ENCODE measurements at places on chromosomes 16 and 17.
A peak's percentile ranks its signal among the peaks of the same experiment; 100 is the strongest.

GRCh38 chr17:71987634-71988033 lies 133.2 kb upstream of the SOX9 start:
- DNase-seq = no peak

- no peak for DNase-seq
Measured at GRCh38 chr16:69413045-69413664, 11.3 kb upstream of the CYB5B start.

DNA sequence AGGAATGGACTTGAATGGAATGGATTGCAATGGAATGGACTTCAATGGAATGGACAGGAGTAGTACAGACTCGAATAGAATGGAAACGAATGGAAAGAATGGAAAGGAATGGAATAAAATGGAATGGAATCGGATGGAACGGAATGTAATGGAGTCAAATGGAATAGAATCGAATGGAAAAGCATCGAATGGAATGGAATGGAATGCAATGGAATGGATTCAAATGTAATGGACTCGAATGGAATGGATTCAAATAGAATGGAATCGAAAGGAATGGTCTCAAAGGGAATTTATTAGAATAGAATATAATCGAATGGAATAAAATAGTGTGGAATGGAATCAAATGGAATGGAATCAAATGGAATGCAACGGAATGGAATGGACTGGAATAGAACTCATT lies 484.9 kb upstream of the WSB1 start:
- no peak for DNase-seq

DNA sequence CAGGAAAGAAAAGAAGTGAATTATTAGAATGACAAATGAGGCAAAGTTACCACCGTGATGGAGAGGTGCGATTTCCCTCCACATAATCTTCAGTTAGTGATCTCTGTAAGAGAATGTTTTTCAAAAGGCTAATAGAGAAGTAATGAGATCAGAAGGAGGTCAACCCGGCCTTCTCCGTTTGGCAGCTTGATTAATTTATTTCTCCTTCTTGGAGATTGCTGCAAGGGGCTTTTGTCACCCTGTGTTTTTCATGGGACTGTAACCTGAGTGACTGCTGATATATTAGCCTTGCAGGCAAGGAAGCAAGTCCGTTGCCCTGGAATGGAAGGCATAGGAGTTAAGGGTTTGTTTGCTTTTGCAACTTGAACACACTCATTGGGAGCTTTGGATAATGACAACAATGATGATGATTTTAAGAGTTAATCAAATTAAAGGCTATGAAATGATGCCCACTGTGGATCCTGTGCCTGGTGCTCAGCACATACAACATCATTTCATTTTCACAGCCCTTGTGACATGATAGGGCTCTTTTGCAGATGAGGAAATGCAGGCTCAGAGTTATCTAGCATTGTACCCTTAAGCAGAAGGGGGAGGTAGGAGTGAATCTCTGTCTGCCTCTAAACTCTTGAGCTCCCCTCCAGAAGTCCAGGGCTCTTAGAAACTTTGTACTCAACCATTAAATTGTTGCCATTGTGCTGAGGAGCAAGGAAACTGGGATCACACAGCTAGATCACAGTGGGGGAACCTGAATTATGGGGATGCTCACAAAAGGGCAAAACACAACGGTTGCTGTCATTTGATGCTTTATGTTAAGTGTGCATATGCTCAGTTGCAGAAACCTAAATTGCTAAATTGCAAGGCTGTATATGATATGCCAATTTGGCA lies 226.3 kb downstream of the WWOX start:
- no peak for DNase-seq

- no peak for DNase-seq
Measured at GRCh38 chr16:4097826-4098240, 18.4 kb downstream of the ADCY9 start.

DNA sequence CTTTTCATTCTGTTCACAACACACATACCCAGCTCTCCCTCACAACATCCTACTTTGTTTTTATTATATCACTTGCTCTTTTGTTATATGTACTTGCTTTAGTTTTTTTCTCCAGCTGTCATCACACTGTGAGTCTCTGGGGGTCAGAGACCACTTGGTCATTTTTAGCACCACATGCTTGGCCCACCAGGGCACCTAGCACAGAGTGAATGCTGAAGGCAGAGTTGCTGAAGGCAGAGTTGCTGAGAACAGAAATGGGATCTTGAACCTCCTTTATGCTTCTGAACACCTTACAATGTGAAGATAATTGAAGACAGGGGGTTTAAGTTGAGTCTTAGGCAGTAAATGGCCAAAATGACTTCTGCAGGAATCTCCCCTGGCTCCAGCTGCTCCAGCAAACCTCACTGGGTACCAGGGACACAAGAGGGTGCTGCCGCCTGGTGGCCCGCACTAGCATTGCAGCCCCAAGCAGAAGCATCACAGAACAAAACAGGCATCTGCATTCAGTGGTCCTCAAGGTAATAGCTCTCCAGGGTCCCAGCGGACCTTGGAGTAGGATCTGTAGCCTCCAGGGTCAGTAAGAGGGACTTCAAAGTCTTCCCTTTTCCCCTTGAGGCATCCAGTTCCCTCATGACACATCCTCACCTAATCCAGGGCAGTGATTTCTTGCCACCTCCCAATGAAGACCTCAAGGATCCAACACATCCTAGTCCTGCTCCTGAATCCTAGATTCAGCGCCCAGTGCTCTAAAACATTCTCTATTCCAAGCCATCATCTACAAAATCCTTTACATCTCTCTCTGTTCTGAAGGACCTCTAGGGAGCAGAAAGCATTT lies 1972.6 kb downstream of the TP53TG3F start:
- no peak for DNase-seq

DNA sequence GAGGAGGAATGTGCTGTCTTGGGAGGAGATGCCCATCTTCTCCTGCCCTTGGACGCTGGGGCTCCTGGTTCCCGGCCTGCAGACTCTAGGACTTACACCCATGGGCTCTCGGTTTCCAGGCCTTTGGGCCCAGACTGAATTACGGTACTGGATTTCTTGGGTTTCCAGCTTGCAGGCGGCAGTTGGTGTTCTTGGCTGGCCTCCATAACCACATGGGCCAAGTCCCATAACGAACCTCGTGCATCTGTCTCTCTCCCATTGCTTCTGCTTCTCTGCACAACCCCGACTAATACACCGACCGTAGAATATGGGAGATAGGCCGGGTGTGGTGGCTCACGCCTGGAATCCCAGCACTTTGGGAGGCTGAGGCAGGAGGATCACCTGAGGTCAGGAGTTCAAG lies 162.6 kb downstream of the SDK2 start:
- peak; percentile 81 for DNase-seq

DNA sequence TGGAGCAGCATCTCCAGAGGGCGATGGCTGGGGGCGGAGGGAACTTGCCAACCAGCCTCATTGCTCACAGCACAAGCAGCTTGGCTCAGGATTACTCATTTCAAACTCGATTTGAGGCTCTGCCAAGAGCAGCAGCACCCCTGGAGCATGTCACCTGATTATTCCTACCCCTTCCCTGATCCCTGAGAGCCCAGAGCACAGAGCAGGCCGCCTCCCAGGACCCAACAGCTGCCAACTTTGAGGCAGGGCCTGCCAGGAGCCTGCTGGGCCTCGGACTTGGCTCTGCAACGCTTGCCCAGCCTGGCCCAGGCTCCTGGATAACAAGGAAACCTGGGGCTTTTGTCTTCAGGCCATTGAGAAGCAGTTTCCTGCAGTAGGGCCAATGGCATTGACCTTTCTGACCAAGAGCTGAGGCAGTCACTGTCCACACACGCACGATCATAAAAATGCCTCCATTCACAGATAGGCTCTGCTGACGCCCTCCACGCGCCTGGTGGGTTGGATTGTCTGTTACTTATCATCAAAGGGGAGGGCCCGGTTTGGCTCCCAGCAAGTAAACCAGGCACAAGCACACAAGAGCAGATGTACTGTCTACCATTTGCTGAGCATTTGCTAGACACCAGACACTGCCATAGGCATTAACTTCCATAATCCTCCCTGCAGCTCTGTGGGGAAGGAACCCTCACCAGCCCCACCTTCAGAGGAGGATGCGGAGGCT lies 406.6 kb upstream of the EEF2KMT start:
- DNase-seq = no peak

DNA sequence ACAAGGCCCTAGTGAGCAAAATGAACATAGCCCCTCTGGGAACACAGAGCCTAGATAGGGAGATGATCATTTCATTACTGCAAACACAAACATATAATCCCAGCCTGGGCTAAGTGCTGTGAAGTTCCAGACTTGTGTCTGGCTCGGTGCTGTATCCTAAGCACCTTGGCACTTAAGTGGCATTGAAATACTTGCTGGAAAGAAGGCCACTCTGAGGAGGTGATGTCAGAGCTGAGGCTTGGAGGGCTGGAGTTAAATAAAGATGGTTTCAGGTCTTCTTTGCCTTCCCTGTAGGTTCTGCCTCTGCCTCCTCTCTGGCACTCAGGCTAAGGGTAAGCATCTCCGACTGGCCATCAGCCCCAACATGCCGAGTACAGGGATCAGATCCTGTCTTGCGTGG lies 2.4 kb upstream of the CACNA1G start:
- no peak for DNase-seq

DNA sequence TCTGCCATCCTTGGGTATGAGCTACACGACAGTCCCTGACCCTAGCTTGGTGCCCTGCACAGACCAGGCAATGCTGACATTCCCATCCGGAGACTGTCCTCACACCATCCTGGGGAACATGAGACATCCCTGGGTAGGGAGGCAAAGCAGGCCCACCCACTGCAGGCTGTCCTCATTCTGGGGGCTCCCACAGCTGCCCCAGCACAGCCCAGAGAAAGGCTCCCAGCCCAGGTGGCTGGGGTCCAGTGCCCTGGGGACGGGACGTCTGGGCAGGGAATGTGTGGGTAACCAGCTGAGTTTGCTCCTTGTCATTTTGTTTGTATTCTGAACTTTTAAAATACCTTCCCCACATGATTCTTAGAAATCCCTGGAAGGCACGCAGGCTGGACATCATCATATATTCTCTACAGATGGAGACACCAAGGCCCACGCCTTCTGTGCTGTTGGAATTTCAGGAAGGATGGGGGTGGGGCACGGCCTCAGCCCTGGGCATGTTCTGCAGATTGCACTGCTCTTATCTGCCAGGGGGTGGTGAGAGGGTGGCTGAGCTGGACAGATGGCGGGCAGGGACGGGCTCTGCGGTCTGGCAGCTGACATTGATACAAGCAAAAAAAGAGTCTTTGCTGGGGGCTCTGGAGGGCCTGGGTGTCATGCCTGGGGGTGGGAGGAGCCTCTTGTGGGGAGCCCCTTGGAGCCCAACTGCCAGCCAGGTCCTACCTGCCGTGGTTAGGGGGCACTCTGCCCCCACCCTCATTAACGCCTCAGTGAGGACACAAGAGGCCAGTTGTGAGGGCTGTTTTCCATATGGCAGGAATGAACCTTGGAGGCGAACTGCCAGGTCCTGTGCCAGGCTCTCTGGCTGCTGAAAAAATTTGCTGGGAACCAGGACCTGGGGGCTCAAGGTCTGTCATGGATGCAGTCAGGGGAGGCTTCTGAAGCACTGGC lies 28.4 kb downstream of the LRRC75A start:
- no peak for DNase-seq

DNA sequence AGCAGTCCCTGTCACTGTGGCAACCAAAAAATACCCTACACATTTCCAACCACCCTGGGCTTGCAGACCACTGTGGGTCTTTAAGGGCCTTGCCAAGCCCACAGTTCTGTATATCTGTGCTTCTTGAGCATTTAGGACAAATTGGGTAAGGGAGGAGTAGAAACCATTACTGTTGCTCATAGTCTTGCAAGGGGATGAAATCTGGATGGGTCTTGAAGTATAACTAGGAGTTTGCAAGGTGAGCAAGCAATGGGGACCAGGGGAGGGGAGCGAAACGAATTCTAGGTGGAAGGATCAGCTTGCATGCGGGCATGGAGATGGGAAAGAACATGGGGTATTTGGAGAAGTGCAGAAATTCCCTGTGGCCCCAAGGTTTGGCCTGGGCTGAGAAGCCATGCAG lies 202.9 kb downstream of the RAB11FIP4 start:
- DNase-seq = no peak

DNA sequence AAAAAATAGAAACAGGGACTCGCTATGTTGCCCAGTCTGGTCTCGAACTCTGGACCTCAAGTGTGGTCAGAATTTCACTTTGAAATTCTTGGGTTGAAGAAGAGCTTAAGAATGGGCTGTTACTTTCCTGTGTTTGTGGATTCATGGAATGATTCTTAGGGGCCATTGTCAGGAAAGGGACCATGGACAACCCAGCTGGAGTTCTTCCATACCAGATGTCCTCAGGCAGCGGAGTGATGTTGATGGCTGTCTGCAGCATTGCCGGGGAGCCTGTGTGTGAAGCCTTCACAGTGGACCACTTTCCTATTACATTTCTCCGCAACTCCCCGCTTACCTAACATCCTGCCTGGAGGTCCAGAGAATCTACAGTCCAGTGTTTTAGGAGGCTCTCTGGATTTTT lies 145.9 kb downstream of the CLEC16A start:
- DNase-seq = no peak

DNA sequence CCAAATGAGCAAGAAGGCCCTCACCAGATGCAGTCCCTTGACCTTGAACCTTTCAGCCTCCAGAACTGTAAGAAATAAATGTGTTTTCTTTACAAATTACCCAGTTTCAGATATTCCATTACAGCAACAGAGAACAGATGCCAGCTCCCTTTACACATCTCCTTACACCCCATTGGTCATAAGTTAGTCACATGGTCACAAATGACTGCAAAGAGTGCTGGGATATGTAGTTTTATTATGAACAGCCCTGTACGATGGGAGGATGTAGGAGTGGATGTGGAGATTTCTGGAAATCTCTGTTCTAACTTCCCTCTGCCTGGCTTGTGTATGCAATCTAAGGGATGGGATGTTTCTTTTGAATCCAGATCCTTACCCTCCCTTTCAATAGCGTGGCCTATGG lies 13.3 kb upstream of the RPL38 start:
- DNase-seq = peak; percentile 68

DNA sequence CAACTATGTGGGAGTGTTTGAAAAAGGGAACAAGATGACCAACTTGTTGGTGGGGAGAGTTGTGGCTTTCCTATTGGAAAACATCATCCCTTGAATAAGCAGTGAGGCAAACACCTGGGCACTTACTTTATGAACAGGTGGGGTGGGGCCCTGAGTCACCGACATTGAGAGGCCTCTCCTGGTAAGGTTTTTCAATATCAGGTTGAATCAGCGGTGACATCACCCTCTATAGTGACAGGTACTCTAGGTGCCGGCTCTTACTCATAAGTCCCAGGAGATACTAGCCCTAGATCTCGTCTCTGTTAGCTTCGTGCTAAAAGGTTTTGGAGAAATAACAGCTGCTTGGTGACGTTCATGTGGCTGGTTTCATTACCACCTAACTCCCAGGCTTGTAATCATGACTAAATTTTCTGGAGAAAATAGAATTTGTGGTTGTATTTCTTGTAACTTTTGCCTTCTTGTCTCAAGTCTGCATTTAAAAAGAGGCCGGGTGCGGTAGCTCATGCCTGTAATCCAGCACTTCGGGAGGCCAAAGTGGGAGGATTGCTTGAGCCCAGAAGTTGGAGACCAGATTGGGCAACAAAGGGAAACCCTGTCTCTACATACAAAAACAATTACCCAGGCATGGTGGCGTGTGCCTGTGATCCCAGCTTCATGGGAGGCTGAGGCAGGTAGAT lies 19.3 kb downstream of the CDH1 start:
- DNase-seq = no peak
